ENCODE measurements at places on chromosomes 1 and 21. TPM values are rescaled to one million over a fixed set of nuclear protein-coding genes. Genes with fewer than 3 reads are reported as not detected.
A peak's percentile ranks its signal among the peaks of the same experiment; 100 is the strongest.

MAB21L3 gene
- 0.21 TPM for total RNA-seq

EXOSC10 gene
- total RNA-seq, result 49.8 TPM

SEC16B gene
- 5.7 TPM for total RNA-seq

SH2D1B gene
- not detected for total RNA-seq

KMO gene
- not detected for total RNA-seq

MYOG gene
- total RNA-seq, result not detected

DNA sequence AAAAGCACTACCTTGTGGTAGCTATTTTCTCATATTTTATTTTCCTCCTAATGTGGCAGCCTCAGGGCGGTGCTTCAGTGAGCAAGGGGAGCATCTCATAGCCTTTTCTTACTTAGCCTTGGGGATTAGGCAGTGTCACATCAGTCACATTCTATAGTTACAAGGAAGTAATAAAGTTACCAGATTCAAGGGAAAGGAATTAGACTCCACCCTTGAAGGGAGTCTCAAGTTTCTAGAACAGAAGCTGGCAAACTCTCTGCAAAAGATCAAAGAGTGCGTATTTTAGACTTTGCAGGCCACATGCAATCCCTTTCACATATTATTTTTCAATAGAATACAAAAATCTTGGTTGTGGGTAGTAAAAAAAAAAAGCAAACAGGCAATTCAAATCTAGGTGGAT is 350.4 kb downstream of the AMY1C start:
- peaks cover 3% of the 10 kb centered on the region for H3K27me3 ChIP-seq
- no peak overlapping the region for H3K27ac ChIP-seq
- H3K4me1 ChIP-seq, result no peaks in the 10 kb centered on the region
- no peak overlapping the region for H3K4me3 ChIP-seq

DNA sequence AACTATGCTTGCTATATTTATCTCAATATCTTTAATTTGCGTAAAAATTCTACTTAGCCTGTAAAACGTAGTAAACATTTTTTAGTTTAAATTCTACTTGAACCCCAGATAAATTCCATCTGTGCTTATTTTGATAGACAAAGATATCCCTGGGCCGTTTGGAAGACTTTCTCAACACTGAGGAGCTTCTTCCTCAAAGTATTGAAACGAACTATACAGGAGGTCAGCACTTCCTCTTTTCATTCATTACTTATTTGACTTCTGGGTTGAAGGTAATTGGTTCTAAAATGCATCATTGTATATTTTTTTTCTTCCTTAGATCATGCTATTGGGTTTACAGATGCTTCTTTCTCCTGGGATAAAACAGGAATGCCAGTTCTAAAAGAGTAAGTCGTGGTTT is 74.7 kb downstream of the HSPA13 start:
- DNase-seq, result no peak
- no peaks in the 10 kb centered on the region for H3K36me3 ChIP-seq
- H3K27me3 ChIP-seq, result peaks cover 3% of the 10 kb centered on the region
- no peak overlapping the region for H3K27ac ChIP-seq

DNA sequence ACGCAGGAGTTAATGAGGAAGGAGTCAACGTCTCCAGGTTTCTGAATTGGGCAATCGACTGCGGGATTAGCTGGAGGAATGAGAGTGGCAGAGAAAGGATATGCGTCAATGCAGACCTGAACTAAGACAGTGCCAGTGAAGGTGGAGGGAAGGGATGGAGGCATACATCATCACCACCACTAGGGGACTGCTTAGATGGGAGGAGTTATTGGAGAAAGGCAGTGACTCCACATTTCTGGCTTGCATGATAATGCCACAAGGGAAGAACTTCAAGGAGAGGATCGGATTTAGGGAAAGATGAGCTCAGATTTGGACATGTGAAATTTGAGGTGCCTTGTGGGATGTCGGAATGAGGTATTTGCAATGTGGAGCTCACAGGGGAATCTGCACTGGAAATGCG is 17.5 kb downstream of the VASH2 start:
- no peaks in the 10 kb centered on the region for H3K36me3 ChIP-seq
- DNase-seq, result no peak
- peaks cover 2% of the 10 kb centered on the region for H3K4me1 ChIP-seq

GRCh38 chr1:29700491-29700890 is 464.2 kb downstream of the PTPRU start:
- no peak for DNase-seq
- H3K4me1 ChIP-seq, result peaks cover 3% of the 10 kb centered on the region
- H3K4me3 ChIP-seq, result no peak overlapping the region
- H3K36me3 ChIP-seq, result no peaks in the 10 kb centered on the region
- peaks cover 17% of the 10 kb centered on the region for H3K27me3 ChIP-seq

- DNase-seq, result no peak
- no peak overlapping the region for H3K4me3 ChIP-seq
- no peak overlapping the region for H3K27ac ChIP-seq
Measured at GRCh38 chr1:29966526-29967045, 730.3 kb downstream of the PTPRU start.

DNA sequence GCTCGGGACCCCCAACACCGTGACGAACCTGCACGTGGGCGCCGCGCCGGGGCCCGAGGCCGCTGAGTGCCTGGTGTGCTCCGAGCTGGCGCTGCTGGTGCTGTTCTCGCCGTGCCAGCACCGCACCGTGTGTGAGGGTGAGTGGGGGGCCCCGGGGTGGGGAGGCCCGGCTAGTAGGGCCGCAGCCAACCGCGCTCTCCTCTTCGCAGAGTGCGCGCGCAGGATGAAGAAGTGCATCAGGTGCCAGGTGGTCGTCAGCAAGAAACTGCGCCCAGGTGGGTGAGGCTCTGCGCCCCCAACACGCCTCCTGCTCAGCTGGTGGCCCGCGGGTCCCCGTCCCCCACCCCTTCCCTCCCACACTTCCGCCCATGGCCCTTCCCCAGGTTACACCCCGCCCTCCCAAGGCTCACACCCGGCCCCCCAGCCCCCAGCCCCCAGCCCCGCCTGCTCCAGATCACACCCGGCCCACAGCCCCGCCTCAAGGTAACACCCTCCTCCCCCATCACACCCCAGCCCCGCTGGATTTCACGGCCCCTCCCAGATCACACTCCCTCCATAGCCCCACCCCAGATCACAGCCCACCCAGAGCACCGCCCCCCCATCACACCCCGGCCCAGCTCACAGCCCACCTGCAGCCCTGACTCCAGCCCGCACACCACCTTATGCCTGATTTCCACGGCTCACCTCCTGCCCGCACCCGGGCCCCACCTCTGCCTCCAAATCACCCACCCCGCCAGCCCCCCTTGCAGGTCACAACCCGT is 2.4 kb upstream of the MMP23B start:
- no peaks in the 10 kb centered on the region for H3K4me1 ChIP-seq
- DNase-seq, result no peak
- no peaks in the 10 kb centered on the region for H3K36me3 ChIP-seq
- H3K4me3 ChIP-seq, result no peak overlapping the region
- no peak overlapping the region for H3K27ac ChIP-seq

GRCh38 chr1:10626131-10626731 is 151.5 kb downstream of the PEX14 start:
- no peaks in the 10 kb centered on the region for H3K27me3 ChIP-seq
- H3K36me3 ChIP-seq, result peaks cover 6% of the 10 kb centered on the region
- no peak overlapping the region for H3K4me3 ChIP-seq
- H3K27ac ChIP-seq, result no peak overlapping the region

DNA sequence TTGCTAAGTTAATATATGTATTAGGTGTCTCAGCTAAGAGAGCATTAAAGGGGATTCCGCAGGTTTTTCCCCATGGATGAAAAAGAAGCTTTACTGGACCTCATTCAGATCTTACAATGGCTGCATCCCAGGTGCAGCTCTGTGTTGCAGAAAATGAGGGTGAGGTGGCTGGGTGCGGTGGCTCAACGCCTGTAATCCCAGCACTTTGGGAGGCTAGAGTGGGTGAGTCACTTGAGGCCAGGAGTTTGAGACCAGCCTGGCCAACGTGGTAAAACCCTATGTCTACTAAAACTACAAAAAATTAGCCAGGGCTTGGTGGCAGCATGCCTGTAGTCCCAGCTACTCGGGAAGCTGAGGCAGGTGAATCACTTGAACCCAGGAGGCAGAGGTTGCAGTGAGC is 58.5 kb upstream of the MORC3 start:
- H3K27ac ChIP-seq, result no peak overlapping the region
- no peak for DNase-seq
- peaks cover 12% of the 10 kb centered on the region for H3K4me1 ChIP-seq
- H3K36me3 ChIP-seq, result peaks cover 7% of the 10 kb centered on the region
- no peaks in the 10 kb centered on the region for H3K27me3 ChIP-seq

DNA sequence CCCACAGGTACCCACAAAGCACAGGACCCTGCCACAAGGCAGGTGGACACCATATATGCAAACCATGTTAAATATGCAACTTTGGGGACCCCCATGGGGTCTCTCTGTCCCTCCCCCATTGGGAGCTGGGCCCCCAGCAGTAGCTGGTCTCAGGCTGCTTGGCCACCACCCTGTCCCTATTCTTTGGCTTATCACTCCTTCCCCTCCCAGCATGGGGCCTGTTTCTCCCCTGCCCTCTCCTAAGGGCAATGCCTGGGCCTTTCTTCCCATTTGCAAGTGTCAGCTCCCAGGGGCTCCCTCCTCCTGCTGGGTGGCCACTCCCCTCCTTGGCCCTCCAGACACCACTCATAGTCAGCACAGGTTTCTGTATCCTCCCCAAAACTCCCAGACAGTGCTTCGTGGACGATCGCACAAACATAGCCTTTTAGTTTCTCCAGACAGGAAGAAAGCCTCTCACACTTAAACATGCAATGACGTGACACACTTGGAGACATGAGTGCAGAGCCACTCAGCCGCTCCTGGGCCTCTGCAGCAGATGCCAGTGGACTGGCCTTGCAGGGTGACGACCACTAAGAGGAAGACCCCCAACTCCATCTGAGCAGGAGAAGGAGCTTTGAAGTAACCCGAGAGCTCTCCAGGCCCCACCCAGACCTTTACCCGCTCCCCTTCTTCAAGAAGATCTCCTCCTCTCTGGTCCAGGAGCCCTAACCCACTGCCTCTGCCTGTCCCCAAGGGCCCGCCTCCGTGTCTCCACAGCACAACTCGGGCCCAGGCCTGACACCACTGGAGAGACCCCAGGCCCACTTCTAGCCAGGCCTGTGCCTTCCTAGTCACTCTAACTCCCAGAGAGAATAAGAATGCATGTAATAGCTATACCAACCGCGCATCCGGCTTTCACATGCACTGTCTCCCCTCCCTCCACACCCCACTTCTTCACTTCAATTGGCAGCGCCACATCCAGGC is 22.9 kb downstream of the CITED4 start:
- no peak overlapping the region for H3K27ac ChIP-seq
- peak; percentile 54 for DNase-seq
- H3K4me1 ChIP-seq, result no peaks in the 10 kb centered on the region
- peaks cover 10% of the 10 kb centered on the region for H3K36me3 ChIP-seq
- no peaks in the 10 kb centered on the region for H3K27me3 ChIP-seq
- H3K4me3 ChIP-seq, result no peak overlapping the region

Measured in chondrocyte (in vitro differentiated cells).